Hematopoietic multipotent progenitor cell treated with erythropoietin and hydrocortisone succinate and interleukin-3 and kit ligand, for 4 days (in vitro differentiated cells): ENCODE measurements at places on chromosomes 16 and 17.

DNA sequence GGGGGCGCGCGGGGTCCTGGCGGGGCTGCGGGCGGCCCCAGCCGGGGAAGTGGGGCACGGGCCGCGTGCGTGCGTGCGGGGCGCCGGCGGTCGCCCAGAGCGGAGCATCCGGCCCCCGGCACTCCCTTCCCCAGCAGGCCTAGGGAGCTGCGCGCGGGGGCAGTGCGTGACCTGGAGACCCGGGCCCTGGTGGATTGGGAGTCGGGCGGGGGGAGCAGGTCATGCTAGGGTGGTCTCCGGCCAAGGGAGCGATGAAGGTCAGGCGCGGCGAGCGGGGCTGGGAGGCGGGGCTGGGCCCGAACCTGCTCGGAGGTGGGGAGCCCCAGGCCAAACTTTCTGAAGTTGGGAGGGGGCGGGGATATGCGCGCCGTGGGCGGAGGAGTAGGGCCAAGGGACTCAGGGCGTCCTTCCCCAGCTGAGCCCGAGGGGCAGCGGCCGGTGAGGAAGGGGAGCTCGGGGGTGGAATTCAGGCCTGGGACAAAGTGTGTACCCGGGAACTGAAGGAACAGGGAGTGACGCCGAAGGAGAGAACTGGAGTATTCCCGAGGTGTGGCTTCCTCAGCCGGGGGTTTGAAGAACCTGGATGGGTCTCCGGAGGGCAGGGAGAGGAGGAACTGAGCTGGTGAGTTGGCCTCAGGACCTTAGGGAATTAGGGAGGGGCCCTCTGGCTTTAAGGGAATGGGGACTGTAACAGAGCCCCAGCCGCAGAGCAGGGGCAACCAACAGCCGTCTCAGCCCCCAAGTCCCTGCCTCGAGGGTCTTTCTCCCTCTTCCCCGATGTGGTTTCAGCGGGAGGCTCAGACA lies 589 bp downstream of the XYLT2 start:
- peak; percentile 67 for DNase-seq

DNA sequence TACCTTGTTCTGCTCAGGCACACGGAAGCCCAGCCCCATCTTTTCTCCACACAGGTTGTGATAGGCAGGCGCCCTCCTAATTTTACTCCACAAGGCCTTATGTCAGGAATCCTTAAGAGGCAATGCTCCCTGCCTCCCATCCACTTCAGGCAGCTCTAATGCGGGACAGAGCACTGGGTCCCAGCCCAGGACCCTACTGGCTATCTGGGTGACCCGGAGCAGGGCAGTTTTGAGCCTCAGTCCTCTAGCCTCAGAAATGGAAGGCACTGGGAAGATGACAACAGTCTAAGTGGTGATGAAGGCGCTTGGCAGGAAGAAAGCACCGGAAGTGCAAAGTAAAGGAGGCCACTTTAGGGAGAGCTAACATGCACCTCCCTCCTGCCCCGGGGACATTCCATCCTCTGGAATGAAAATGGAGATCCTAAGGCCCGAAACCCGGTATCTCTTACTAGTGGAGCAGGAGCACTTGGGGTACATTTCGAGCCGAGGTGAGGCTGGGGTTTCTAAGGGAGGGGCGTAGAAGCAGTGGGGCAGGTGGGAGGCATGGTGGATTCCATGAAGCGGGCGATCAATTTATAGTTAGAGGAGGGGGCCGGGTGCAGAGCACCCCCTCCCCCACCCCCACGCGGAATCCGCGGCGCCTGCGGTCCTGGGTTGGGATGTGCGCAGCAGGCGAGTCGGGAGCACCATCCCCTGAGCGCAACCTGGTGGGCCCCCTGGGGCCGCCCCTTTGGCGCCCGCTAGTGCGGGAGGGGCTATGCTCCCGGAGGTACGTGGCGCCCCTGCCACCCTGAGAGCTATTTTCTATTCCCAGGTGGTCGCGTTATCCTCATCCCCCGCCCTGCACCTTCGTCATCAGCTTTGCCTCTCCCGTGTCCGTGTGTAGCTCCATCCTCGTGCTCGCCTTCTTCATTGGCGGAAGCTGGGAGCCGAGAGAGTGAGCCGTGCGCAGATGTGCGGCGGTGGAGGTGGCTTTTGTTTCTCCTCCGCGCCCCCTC lies 4.9 kb downstream of the MT1F start:
- DNase-seq: no peak

GRCh38 chr17:68566442-68566738 lies 34.8 kb downstream of the FAM20A start:
- no peak for DNase-seq

DNA sequence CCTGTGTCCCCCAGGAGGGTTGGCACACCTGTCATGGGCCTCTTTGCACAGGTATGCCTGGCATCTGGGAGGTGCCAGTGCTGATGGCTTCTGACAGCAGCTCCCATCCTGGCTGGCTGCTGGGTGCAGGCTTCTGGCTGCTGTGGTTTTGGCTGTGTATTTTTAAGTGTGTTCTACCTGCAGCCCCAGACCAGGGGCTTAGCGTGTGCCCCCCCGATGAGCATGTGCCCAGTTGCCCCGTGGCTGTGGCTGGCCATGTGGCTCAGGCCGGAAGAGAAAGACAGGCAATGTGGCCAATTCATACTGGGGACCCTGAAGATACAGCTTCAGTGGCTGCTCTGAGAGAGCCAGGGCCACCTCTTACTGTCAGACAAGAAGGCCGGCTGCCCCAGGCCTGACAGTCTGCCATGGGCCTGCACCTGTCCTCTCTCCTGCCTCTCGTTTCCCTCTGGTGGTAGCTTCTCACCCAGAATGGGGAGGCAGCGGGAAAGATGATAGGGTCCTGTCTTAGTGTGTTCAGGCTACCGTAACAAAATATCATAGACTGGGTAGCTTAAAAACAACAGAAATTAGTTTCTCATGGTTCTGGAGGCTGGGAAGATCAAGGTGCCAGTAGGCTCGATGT lies 37.6 kb upstream of the LGALS9 start:
- no peak for DNase-seq

DNA sequence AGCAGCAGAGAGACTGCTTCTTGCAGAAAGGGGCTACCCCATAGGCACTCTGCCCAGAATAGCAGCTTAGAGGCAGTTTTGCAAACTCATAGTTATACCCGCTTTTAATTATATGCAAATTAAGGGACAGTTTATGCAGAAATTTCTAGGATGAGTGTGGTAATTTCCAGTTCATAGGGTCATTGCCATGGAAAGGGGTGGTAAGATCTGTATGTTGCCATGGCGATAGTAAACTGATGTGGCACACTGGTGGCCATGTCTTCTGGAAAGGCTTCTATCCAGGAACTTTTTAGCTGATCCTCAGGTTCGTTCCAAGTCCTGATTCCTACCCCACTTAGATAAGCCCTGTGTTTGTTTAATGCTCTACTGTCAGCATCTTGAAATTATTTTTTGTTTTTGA lies 6.2 kb downstream of the STXBP4 start:
- DNase-seq: peak; percentile 34

GRCh38 chr17:45372325-45372869 lies 55.6 kb upstream of the MAP3K14 start:
- no peak for DNase-seq

- no peak for DNase-seq
These were observed 206.4 kb downstream of the ZFHX3 start for GRCh38 chr16:72841506-72841905.

DNA sequence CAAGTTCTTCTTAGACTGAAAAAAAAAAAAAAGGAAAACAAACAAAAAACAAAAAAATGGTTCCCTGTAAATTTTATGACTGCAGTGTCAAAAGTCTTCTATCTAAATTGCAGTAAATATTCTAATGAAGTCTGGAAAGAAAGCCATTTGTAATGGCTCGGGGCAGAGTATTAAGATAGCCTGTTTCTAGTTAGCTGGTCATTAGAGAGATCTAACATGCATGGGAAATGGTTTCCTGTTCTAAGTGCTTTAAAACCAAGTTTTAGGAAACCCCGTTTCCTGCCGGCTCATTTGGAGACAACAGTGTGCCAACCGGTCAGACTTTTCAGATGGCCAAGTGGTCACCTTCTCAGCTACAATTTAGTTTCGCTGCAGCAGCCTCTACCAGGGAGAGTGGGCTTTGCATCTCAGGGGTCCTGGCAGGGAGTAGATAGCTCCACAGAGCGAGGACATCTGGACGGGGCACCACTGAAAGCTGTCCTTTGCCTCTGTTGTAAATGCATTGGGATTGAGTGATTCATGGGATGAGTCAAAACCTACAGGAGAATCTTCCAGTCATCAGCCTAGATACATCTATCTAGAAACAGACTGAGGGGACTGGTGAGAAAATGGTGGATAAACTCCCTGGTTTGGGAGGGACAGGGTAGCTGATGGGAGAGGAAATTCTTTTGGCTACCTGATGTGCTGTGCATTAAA lies 473.2 kb upstream of the SALL1 start:
- DNase-seq: no peak

GRCh38 chr16:67917852-67918236 lies 13.8 kb downstream of the CTRL start:
- DNase-seq: no peak

- no peak for DNase-seq
These were observed 160.9 kb downstream of the MAP2K6 start for GRCh38 chr17:69575346-69575761.

- peak; percentile 34 for DNase-seq
These were observed 880 bp downstream of the SARM1 start for GRCh38 chr17:28372203-28372944.

- no peak for DNase-seq
These were observed 77.2 kb downstream of the AATF start for GRCh38 chr17:37025847-37026530.

- DNase-seq: no peak
These were observed 76.0 kb downstream of the ABCC1 start for GRCh38 chr16:16025214-16025968.

DNA sequence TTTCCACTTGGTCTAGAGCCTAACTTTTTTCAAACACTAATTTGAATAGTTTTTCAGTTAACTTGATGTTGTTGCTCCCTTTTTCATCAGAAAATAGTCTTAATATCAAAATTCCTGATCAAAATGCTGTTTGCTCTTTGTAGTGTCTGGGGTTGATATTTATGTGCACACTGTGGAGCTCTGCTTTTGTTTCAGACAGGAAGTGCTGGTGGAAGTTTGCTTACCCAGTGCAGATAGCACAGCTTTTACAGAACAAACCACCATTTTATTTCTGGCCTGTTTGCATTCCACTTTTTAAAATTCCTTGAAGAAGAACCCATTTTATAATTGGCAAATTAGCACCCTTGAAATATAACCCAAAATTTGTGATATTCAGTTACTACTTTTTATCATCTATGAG lies 125.4 kb downstream of the MRTFB start:
- DNase-seq: no peak

DNA sequence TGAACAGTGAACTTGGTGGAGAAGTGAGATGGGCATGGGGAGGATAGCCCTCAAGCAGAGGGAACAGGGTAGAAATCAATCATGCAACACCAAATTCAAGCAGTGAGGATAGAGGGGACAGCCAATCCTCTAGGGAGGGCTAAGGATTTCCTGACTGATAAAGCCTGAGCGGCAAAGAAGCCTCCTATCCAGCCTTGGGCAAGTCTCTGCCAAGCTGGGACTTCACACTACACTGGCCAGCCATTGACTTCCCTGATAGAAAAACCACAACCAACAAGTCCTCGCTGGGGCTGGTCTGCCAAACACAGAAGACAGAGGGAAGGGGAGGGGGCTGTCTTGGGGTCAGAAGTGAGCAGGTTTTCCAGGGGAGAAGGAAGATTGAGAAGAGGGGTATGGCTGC lies 2.5 kb upstream of the FBXL19 start:
- peak; percentile 68 for DNase-seq

- DNase-seq: no peak
These were observed 6.1 kb downstream of the C16orf46 start for GRCh38 chr16:81070979-81071378.

GRCh38 chr17:76801706-76802105 lies 63.8 kb downstream of the MFSD11 start:
- no peak for DNase-seq

GRCh38 chr16:70395345-70395901 lies 43.5 kb downstream of the ST3GAL2 start:
- peak; percentile 85 for DNase-seq

GRCh38 chr17:60827943-60828342 lies 150.3 kb downstream of the BCAS3 start:
- no peak for DNase-seq

GRCh38 chr17:77601054-77601979 lies 357.2 kb upstream of the TNRC6C start:
- peak; percentile 56 for DNase-seq

DNA sequence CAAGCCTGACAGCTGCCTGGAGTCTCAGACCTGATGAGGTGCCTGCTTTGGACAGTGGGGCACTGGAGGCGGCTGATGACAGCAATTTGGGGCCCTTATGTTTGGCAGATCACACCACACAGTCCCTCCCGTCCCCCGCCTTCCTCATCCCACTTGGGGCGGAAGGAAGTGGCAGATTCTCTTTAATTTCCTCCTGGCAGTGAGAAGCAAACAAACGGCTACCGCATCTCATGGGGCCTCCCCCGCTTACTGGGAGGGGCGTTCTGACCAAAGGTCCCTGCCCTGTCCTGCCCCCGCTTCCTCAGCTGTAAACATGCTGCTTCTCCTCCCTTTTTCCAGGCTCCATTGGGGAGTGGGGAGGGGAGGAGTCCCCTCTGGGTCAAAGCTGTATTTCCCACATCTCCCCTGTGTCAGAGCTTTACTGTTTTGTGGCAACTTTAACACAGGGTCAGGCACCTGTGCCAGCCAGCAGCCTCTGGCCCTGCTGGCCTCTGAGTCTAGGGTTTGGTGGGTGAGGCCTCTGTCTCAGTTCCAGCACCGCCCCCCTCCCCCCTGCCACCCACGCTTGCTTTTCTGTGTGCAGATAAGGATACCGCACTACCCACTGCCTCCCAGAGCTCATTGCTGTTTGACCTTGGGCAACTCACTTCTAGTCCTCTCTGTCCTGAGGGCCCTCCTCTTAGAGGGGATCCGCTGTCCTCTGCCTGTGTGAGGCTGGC lies 5.4 kb upstream of the NFATC3 start:
- peak; percentile 97 for DNase-seq

DNA sequence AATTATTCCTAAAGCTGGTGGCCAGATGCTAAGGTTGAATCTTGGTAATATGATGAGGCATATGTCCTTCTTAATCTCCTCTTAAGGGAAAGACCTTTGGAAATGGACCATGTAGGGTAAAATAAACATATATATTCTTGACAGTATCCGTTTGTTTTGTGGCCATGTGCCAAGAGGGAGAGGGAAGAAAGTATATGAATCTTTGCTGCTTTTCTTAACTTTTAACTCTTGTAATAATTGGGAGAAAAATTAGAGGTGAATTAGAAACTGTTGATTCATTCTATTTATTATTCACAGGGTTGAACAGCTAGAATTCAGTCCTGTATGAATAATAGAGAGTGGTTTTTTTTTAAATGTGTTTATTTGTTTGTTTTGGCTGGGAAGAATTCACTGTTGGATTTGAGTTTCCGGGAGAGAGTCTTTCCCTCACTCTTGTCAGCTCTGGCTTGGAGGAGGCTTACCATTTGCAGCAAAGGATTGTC lies 31.6 kb downstream of the AATF start:
- DNase-seq: no peak
